Stimulated activated CD4-positive, alpha-beta T cell treated with anti-CD3 and anti-CD28 coated beads, Interleukin-4, amount 100 ng/mL, for 1 hour (primary cell): ENCODE measurements at places on chromosomes 4 and X.

DNA sequence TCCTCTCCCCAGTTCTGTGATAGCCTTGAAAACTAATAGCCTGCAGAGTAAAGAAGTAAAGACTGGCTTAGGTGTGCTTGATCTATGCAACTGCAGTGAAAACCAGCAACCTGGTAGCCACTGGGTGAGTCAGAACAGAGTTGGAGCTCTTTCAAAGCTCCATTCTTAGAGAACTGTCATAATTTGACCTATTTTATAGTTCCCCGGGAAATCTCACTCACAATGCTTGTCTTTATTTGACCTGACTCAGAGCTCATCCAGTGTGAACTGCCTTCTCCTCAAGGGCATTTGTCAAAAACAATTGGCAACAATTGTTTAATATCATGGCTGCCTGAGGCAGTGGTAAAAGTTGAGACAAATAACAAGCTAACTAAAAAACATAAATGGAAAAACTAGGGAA, 213.0 kb upstream of the NHS start:
- no peak for DNase-seq

- no peak for DNase-seq
Measured at GRCh38 chr4:94934864-94935263, 177.1 kb downstream of the BMPR1B start.

GRCh38 chrX:9663216-9663615, 102.4 kb downstream of the GPR143 start:
- no peak for DNase-seq

- no peak for DNase-seq
Measured at GRCh38 chr4:30380404-30380998, 339.7 kb upstream of the PCDH7 start.

- no peak for DNase-seq
Measured at GRCh38 chr4:151729731-151730559, 30.9 kb downstream of the GATB start.

DNA sequence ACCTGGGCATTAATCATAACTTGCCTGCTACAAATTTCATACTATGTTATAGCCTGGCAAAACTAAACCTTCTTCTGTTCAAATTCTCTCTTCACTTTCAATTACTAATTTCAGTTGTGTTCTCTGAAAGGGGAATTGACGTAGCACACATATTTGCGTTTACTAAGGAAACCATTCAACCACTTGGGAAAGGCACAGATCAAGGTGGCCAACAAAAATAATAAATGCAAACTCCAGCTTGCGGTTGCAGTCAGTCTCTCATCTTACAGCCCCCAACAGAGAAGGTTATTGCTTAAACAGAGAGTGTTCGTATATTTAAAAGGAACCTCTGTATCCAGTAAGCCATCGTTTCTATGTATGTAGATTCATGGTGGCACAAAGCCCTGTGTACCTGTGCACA, 4.0 kb downstream of the SRPX start:
- DNase-seq: no peak

DNA sequence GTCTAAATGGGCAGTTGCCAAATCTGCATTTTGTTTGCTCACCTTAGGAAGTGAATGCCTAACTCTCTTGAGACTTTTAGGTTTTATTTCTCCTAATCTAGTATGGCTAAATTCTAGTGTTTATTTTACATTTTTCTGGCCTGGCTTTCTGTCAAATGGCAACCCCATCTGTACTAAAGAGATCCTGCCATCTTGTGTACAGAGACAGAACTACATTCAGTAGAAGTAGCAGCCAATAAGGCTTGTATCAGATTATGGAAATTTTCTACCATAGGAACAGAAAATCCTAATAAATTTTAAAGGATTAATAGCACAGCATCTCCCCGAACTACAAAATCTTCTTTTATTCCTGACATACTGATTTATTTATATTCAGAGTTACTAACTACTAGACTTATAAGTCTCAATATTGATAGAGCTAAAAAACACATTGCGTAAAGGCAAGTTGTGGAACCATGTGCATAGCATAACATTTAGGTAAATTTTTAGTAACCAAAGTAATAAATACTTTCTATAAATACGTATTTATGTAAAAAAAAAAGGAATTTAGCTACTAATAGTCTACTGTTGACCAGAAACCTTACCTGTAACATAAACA, 45.5 kb downstream of the TMEM144 start:
- DNase-seq: no peak

DNA sequence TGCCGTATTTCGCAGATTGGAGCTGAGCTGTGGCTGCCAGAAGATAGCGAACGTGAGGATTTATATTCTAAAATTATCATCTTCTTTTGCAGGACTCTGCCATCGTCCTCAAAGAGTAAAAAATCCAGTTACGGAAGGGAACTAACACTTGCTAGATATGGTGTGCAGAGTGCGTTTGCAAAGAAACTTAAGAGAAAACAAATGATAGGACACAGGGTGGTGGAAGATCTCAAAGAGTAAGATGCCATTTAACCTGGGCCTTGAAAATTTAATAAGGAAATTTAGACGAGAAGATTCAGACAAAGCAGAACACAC, 566 bp downstream of the LARP7 start:
- no peak for DNase-seq

GRCh38 chrX:66408507-66408906, 230.4 kb downstream of the EDA2R start:
- no peak for DNase-seq

DNA sequence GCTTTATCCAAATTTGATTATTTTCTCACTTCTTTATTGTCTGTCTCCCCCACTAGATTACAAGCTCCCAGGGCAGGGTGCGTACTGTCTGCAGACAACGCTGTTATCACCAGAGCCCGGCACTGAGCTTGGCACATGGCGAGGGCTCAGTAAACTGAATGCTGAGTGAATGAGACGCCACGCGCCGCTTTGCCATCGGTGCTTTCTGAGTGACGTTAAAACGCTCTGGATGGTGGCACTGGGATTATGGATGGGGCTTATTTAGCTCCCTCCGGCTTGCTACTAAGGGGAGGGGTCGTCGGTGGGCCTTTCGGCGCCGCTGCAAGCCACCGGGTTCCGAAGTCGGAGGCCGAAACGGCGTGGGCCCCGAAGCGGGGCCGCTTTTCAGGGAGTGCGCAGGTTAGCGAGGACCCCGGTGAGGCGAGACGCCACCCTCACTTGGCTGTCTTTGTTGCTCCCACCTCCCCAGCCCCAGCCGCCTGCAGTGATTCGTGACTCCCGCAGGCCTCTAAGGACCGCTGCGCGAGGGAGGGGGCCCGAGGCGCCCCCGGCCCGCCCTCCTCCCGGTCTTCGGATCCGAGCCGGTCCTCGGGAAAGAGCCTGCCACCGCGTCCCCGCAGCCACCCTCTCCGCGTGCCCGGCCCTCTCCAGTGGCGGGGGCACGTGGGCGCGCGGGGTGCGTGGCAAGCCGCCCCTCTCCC, 569 bp upstream of the FHL1 start:
- peak; percentile 28 for DNase-seq

DNA sequence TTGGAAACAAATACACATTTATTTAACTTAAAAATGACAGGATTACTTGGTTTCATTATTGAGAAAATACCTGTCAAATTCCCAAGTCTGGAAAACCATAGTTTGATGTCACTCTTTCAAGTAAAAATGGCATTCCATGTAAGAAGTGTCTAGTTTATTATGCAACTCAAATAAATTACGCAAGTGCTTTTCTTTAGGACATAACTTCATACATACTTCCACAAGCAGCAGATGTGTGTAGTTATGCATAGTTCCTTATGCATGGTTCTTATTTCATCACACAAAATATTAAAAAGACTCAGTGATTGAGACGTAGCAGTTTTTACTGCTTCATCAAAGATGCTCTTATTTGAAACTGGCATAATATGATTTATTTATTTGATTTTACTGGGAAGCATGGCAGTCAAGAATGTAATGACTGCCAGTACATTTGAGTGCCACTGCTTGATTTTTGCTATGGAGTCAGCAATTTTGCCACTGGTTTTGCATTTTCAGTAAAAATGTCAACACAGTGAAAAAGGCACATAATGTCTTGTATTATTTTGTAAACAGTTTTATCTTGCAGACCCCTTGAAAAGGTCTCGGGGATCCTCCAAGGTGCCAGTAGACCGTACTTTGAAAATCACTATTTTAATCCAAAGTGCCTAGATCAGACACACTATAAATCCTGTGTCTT, 62.1 kb downstream of the CLCN3 start:
- DNase-seq: no peak

DNA sequence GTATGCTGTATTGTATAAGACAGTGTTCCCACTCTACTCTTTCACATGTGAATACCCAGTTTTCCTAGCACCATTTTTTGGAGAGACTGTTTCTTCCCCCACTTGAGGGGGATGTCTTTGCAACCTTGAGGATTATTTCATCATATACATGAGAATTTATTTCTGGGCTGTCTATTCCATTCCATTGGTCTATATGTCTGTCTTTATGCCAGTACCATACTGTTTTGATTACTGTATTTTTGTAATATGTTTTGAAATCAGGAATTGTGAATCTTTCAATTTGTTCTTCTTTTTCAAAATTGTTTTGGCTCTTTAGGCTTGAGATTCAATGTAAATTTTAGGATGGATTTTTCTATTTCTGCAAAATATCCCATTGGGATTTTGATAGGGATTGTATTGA, 15.8 kb upstream of the LHFPL1 start:
- no peak for DNase-seq

DNA sequence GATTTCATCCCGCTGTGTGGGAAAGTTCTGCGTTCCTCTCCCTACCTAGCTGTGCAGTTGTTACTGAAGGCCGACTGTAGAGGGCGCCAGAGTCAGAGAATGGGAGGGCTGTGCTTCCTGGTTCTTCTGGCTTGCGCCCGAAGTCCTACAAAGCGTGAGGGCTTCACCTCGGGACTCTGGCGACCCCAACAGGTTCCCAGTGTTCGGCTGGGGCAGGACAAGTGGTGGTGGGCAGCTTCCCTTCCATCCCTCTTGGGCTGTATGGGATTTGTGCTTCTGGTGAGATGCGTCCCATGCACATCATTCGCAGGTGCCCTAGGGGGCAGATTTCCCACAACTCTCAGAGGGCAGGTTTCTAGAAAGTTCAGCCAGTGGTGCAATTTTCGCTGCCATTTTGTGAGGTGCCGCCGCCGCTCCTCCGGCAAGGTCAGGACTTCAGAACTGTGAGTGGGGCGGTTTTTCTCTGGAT, 27.3 kb downstream of the CT45A1 start:
- DNase-seq: peak; percentile 56

DNA sequence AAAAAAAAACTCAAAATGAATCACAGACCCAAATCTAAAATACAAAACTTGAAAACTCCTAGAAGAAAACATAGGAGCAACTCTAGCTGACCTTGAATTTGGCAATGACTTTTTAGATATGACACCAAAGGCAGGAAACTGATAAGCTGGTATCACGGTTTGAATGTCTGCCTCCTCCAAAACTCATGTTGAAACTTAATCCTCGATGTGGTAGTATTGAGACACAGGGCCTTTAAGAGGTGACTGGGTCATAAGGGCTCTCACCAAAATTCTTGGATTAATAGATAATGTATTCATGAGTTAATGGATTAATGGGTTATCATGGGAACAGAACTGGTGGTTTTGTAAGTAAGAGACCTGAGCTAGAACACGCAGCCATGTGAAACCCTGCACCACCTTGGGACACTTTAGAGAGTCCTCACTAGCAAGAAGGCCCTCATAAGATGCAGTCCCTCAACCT, 40.5 kb downstream of the FRYL start:
- DNase-seq: no peak

- no peak for DNase-seq
Measured at GRCh38 chrX:155211208-155211607, 5.1 kb upstream of the VBP1 start.

GRCh38 chr4:76198411-76199237, 15.0 kb downstream of the SCARB2 start:
- DNase-seq: peak; percentile 11

DNA sequence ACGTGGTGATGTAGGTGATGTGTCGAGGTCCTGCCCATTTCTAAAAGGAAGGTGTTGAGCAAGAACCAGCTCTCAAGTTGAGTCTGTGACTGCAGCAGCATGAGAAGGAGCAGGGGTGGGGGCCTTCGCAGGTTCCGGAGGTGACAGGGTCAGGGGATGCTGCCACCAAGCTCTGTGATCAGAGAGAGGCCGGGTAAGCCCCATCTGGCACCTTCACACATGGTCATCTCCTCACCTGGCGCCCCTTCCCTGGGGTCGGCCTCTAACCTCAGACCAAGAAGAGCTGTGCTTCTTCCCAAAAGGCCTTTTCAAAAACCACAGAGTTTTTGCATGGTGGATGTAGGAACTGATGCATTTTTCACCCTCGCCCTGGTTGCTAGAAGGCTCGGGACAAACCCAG, 137.6 kb downstream of the CPZ start:
- no peak for DNase-seq

- DNase-seq: no peak
Measured at GRCh38 chr4:59175617-59176016, 2024.5 kb upstream of the ADGRL3 start.

GRCh38 chr4:6019316-6020263, 1.4 kb upstream of the C4orf50 start:
- no peak for DNase-seq

- DNase-seq: no peak
Measured at GRCh38 chr4:165351359-165352130, 24.1 kb downstream of the MSMO1 start.

GRCh38 chrX:25968920-25969319, 169.2 kb upstream of the MAGEB18 start:
- DNase-seq: no peak

DNA sequence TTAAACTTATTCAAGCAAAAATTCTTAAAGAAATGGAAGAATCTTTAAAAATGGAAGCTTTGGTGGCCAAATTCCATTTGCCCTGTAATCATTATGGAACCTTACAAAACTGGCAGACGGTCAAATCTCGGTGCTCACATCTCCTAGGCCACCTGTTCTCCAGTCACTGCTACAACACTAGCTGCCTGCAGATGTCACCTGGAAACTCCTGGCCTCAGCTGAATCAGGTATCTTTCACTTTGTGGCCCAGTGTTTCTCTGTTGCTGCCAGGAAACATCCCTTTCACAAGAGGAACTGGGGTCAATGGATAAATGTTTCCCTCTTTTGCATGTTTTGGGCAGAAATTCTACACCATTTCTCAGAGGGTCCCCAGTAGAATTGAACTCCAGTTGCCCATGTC, 4.2 kb upstream of the CXCL3 start:
- no peak for DNase-seq

- DNase-seq: no peak
Measured at GRCh38 chr4:5134620-5135019, 83.3 kb downstream of the STK32B start.

- no peak for DNase-seq
Measured at GRCh38 chr4:162782778-162783525, 383.7 kb downstream of the NAF1 start.

DNA sequence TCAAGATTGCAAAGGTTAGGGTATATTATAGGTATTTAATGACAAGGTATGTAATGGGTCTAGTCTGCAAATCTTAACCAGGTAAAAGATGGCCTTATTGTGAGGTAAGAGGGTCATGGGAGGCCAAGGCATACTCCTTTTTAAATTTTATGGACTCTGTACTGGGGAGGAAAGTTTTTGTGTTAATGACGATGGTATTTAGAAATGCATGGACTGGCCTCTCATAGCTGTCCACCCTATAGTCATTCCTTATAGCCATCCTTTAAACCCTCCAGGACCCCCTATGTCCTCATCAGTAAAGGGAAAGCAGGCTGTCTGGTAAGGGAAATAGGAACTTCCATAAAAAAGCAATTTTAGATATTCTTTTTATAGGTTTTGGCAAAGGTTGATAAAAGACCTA, 1.5 kb downstream of the AIMP1 start:
- DNase-seq: no peak

GRCh38 chr4:181670506-181670905, 572.7 kb upstream of the TENM3 start:
- DNase-seq: no peak
